ENCODE measurements at places on chromosomes 5 and 9.
A peak's percentile ranks its signal among the peaks of the same experiment; 100 is the strongest.

GRCh38 chr5:151106043-151106442 lies 25.2 kb upstream of the TNIP1 start:
- DNase-seq = no peak

DNA sequence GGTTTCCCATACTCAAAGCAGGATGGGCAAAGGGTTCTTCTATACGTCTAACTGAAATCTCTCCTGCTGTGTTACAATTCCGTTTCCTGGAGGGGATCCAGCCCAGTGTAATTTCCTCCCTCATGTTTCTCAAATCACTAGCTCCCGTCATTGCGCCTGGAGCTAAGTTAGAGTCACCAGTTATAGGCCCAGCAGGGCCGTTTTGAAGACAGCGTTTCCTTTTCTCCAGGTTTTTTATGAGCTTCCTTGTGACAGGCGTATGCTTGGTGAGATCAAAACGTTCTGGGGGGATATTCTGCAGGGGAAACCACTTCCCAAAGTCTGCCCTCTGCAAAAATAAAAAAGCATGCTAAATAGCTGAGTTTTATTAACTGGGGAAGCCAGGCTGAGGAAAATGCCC lies 53.0 kb upstream of the WWC1 start:
- DNase-seq = no peak

- DNase-seq = no peak
Measured at GRCh38 chr5:97847920-97848631, 665.0 kb upstream of the RIOK2 start.

DNA sequence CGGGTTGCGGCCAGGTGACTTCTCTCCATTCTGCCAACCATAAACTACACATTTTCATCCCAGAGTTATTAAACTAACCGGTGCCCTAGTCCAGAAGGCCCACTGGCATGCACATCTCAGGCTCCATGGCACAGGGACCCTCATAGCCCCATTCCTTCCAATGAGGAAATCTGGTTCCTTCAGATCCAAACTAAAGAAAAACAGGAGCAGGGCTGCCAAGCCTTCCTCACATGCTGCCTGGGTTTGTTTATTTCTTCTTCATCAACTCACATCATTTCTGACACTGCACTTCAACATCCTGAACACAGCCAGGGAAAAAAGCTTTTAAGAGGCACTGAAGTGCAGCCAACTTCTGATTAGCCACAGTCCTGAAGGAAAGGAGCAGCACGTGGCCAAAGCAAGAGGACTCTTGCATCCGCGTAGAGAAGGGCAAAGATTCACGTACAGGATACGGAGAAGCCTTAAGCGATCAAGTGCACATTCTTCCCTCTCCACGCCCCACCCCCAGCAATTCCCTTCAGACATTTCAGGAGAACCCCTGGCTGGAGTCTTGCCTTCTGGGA lies 22.5 kb downstream of the LHFPL2 start:
- no peak for DNase-seq

DNA sequence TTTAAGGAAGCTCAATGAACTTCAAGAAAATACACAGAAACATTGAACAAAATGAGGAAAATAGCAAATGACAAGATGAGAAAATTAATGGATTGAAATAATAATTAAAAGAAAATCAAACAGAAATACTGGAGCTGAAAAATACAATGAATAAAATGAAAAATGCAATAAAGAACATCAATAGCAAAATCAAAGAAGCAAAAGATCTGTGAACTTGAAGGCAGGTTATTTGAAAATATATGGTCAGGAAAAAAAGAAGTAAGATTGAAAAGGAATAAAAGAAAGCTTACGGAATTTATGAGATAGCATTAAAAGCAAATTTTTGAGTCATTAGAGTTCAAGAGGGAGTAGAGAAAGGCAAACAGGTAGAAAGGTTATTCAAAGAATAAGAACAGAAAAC lies 42.4 kb downstream of the CERT1 start:
- no peak for DNase-seq

- DNase-seq = no peak
Measured at GRCh38 chr5:132812781-132813598, at the start of gene SOWAHA. Gene SOWAHA (plus strand): TSS chr5:132813302. CDS start chr5:132813622, 320 bp downstream.

GRCh38 chr5:133508845-133509741 lies 103.2 kb downstream of the FSTL4 start:
- DNase-seq = no peak

- no peak for DNase-seq
Measured at GRCh38 chr5:3143382-3143781, 391.9 kb upstream of the IRX2 start.

- no peak for DNase-seq
Measured at GRCh38 chr9:106889061-106889590, 26.2 kb downstream of the ZNF462 start.

- DNase-seq = no peak
Measured at GRCh38 chr5:150058480-150059126, 27.8 kb downstream of the CSF1R start.

GRCh38 chr9:128894764-128895163 lies 12.8 kb downstream of the LRRC8A start:
- no peak for DNase-seq

DNA sequence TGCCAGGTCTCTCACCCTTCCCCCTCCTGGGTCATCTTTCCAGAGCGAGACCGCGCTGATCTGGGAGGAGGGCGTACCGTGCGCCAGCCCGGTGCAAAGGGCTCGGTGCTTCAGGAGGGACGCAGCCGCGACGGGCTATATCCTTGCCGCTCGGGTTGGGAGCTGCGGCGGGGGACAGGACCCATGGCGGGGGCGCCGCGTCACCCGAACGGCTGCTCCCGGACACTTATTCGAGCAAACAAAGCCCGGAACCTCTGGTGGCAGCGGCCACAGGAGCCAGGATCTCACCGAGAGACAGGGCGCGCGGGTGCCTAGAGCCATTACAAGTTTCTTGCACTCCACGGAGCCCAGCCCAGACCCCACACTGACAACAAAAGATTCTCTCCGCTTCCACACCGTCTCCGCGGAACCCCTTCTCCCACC lies 1.3 kb downstream of the SEMA6A start:
- no peak for DNase-seq

GRCh38 chr5:59275510-59276324 lies 617.8 kb downstream of the PDE4D start:
- peak; percentile 34 for DNase-seq

DNA sequence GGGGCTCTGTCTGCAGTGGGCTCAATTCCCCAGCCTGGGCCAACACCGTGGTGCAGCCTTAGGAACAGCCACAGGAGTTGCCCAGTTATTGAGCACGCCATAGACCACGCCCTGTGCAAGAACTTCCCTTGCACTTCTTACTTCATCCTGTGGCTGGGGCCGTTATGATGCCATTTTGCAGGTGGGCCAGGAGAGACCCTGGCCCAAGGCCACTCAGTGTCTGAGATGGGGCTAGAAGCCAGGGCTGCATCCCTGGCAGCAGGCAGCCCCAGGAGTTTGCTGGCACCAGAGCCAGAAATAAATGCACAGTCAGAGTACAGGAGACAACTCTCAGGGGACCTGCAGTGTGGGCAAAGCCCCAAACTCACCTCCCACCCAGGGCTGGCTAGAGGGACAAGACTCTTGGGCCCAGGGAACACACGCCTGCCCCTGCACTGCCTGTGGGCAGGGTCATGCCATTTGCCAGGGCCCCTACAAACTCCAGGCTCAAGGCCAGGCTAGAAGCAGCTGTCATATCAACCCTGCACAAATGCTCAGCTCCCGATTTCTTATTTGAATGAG lies 6.7 kb downstream of the CORO2A start:
- peak; percentile 72 for DNase-seq

GRCh38 chr9:129549684-129550083 lies 71.2 kb downstream of the C9orf50 start:
- no peak for DNase-seq

- no peak for DNase-seq
Measured at GRCh38 chr5:149636861-149637246, 55.6 kb downstream of the ARHGEF37 start.

DNA sequence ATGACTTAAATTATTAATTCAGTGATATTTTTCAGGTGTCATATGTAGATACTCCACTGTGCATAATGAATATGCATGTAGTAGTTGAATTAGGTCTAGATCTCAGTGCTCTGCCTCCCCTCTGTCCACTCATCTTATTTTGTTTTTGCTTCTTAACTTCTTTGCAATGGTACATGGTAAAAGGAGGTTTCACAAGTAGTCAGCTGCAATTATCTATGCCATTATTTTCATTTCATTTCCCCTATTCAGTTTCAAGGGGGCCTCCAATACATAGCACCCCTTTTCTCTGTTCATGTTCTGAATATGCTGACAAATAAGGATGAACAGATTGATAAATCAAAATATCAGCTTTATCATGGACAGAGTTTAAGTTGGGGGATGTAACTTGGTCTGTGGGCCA lies 511.6 kb upstream of the ZNF608 start:
- DNase-seq = no peak

- no peak for DNase-seq
Measured at GRCh38 chr5:143760755-143761154, 51.2 kb upstream of the HMHB1 start.

DNA sequence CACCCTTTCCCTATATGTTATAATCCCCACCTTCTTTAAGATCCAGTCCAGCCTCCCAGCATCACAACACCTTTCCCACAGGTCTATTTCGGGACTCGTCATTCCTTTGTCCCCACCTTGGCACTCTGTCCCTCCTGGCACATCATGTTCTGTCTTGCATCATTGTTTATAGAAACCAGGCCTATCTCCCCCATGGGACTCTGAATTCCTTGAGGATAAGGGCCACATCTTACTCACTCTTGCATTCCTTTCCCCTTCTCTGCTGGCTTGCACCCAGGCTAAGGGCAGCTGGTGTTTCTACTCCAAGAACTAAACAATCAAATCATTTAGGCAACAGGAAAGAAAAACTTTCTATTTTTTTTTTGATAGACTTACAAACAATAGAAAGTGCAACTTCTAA lies 205.7 kb downstream of the AGTPBP1 start:
- no peak for DNase-seq

GRCh38 chr5:142181096-142181495 lies 72.5 kb downstream of the NDFIP1 start:
- DNase-seq = no peak

- no peak for DNase-seq
Measured at GRCh38 chr5:55481293-55481855, 53.4 kb downstream of the PLPP1 start.

DNA sequence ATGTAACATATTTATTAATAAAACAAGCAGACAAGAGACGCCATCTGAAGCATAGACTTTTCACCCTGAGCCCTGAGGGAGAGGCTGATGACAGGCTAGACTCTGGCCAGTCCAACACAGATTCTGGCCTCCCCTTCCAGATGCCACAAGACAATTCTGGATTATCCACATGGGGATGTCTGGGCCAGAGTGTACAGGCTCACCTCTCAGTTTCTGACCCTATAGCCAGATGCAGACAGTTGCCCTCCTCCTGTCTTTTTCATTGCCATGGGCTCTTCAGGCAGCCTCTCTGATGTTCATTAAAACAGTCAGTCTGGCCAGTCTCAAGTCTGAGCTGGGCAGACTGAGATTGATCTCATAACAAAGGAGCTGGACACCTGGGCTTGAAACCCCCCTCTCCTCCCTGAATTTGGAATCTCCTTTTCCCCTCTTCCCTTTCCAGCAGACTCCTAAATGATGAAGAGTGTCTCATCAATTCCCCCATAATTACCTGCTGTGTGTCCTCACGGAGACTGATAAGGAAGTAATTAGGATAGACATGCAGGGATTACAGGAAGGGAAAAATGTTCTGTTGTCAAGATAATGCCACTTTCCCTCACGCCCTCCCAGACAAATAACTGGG lies 89.6 kb downstream of the ASTN2 start:
- DNase-seq = no peak

GRCh38 chr9:73269430-73270101 lies 117.9 kb downstream of the ANXA1 start:
- no peak for DNase-seq

GRCh38 chr5:122121479-122122465 lies 7.6 kb upstream of the ZNF474 start:
- DNase-seq = no peak

DNA sequence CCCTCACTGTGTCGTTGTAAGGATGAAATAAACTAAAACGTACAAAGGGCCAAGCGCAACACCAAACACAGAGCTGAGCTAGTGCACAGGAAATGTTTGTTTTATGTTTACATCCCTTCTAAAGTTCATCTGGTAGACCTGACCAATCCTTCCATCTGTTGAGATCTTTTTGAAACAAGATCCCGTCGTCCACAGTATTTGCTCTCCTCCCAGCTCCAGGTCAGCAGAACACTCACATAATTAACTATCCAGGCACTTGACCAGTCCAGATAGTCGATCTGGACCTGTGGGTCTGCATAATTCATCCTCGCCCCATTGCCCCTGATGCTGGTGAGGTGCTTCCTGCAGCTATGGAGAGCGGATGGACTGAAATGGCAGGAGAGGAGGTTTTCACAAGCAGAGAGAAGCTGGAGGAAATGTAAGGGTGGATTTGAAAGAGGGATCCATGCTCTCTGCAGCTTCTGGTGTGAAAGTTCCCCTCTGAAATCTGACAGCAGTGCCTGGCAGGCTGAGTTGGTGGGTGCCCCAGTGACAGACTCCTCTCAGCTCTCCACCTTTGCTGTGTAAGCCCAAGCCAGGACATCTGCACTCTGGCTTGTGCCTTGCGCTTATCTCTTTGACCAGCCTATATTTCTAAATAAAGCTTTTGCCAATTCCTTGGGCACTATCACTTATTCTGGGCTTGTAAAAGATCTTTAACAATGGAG lies 102.4 kb downstream of the TTLL11 start:
- no peak for DNase-seq

- no peak for DNase-seq
Measured at GRCh38 chr5:129118826-129119225, 24.3 kb downstream of the ISOC1 start.

GRCh38 chr5:181204826-181205760 lies at the start of gene TRIM7:
Gene TRIM7 (minus strand): TSS chr5:181205196. CDS start chr5:181205110, 86 bp downstream.
- DNase-seq = no peak

DNA sequence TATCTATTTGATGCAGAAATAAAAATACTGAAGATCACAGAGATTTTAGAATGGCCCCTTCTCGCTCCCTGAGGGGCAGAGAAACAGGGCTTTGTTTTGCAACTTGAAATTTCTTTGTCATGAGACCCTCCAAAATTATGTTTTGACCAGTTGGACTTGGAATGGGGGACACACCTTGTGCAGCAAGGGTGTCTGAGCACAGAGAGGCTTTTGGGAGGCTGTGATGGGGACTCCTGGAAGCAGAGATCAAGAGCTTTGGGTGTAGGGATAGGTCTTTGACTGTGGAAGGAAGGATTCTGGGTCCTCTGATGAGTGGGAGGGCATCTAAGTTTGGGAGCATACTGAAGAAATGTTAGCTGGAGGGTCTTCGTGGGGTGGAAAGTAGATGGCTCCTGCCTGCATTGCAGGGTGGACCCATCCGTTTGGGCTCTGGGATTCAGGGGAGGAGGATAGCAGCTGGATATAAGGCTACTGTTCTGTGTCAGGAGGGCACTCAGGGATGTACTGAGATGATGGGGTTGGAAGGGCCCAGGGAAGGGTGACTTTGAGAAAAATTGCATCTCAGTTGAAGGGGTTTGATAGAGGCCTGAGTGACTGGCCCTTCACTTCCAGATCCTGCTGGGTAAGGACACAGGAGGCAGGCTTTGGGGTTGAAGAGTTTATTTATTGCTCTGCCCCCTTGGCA lies 1.8 kb upstream of the MYORG start:
- no peak for DNase-seq
